ENCODE measurements at places on chromosomes 1 and 21.

- no peak overlapping the region for H3K27ac ChIP-seq
- no peak for DNase-seq
- H3K4me1 ChIP-seq: peaks cover 25% of the 10 kb centered on the region
Observed at GRCh38 chr21:39005502-39005787, 177.8 kb downstream of the PSMG1 start.

DNA sequence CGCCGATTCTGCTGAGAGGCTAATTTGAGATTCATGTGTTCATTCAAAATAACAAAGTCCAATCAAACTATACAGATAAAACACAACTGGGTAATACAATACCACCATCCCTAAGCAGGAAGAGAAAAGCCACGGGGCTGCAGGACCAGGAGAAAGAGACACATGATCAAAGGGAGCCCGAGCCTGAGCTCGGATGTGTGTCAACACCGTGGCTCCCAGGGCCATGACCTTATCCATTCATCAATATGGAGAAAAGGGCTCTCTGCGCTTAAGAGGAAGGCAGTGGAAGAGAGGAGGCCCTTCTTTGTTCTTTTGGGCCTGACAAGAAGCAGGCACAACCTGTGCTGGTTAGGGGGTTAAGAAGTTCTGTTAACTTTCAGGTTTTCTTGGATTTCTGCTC, 56.7 kb downstream of the HUNK start:
- H3K36me3 ChIP-seq: no peaks in the 10 kb centered on the region
- no peak for DNase-seq
- no peak overlapping the region for H3K4me3 ChIP-seq
- no peaks in the 10 kb centered on the region for H3K4me1 ChIP-seq
- H3K27ac ChIP-seq: no peak overlapping the region
- H3K27me3 ChIP-seq: peaks cover 40% of the 10 kb centered on the region

GRCh38 chr1:31861346-31861745, 45.5 kb upstream of the SPOCD1 start:
- H3K27me3 ChIP-seq: no peaks in the 10 kb centered on the region
- no peaks in the 10 kb centered on the region for H3K36me3 ChIP-seq
- H3K4me3 ChIP-seq: no peak overlapping the region
- H3K4me1 ChIP-seq: no peaks in the 10 kb centered on the region
- DNase-seq: no peak

DNA sequence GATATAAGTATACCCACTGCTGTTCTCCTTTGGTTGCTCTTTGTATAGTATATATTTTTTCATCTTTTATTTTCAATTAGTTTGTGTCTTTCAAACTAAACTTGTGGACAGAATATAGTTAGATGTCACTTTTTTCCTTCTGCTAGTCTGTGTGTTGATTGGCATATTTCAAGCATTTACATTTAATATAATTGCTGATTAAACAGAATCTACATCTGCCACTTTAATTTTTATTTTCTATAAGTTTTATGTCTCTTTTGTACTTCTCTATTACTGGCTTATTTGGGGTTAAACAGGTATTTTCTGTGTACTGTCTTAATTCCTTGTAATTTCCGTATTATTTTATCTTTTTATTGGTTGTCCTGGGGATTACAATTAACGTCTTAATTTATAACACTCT, 74.4 kb upstream of the CHODL start:
- DNase-seq: no peak
- H3K27ac ChIP-seq: no peak overlapping the region
- no peak overlapping the region for H3K4me3 ChIP-seq
- H3K4me1 ChIP-seq: no peaks in the 10 kb centered on the region
- H3K36me3 ChIP-seq: no peaks in the 10 kb centered on the region
- no peaks in the 10 kb centered on the region for H3K27me3 ChIP-seq

- H3K27me3 ChIP-seq: no peaks in the 10 kb centered on the region
- no peak for DNase-seq
Observed at GRCh38 chr1:182783068-182783467, 6.5 kb upstream of the NPL start.

DNA sequence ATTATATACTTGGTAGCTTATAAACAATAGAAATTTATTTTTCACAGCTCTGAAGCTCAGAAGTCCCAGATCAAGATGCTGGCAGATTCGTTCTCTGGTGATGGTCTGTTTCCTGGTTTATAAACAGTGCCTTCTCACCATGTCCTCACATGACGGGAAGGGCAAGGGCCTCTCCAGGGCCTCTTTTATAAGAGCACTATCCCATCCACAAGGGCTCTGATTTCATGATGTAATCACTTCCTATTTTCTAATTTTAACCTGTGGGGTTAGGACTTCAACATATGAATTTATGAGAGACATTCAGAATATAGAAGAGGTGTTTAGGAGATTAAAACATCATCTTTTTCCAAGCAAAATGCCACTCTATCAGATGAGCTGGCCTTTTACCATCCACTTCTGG, 32.1 kb upstream of the PLPPR4 start:
- H3K4me1 ChIP-seq: no peaks in the 10 kb centered on the region
- no peaks in the 10 kb centered on the region for H3K36me3 ChIP-seq
- no peaks in the 10 kb centered on the region for H3K27me3 ChIP-seq

DNA sequence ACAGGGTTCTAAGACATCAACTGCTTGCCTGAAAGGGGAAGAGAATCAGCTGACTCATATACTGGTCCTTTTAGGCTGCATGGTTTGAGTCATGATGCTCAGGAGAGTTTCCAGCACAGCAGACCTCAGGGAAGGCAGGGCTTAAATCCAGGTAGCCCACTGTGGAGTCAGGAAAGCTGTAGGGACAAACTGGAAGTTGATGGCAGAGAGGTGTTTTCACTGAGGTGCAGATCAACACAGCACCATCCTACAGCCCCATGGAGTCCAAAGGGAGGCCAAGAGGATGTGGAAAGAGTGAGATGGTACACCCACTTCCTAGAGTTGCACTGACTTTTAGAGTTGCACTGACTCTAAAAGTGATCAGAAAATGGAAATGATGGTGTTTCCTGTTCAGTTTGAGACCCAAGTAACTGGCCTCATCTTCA, 252.4 kb upstream of the DUSP10 start:
- DNase-seq: no peak
- H3K27me3 ChIP-seq: no peaks in the 10 kb centered on the region
- no peak overlapping the region for H3K4me3 ChIP-seq
- H3K36me3 ChIP-seq: no peaks in the 10 kb centered on the region
- no peak overlapping the region for H3K27ac ChIP-seq

- no peaks in the 10 kb centered on the region for H3K36me3 ChIP-seq
- no peak overlapping the region for H3K4me3 ChIP-seq
- no peak overlapping the region for H3K27ac ChIP-seq
- no peaks in the 10 kb centered on the region for H3K27me3 ChIP-seq
- no peak for DNase-seq
Observed at GRCh38 chr1:170131450-170131849, 14.3 kb upstream of the NTMT2 start.

DNA sequence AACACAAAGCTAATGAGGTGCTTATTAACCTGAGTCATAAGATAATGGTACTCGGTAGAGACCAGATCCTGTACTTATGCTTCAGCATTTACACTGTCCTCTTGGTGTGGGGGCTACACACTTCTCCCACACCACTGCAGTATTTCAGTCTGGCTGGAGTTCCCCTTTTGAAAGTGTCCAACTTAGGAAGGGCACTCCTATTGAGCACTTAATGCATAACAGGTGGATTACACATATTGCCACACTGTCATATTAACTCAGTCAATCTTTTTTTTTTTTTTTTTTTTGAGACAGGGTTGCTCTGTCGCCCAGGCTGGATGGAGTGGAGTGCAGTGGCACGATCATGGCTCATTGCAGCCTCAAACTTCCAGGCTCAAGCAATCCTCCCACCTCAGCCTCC, 1.5 kb downstream of the GPATCH4 start:
- H3K36me3 ChIP-seq: peaks cover 59% of the 10 kb centered on the region
- peaks cover 18% of the 10 kb centered on the region for H3K4me1 ChIP-seq
- H3K27me3 ChIP-seq: no peaks in the 10 kb centered on the region
- DNase-seq: peak; percentile 48
- H3K4me3 ChIP-seq: peak overlapping the region; percentile 86
- H3K27ac ChIP-seq: no peak overlapping the region

DNA sequence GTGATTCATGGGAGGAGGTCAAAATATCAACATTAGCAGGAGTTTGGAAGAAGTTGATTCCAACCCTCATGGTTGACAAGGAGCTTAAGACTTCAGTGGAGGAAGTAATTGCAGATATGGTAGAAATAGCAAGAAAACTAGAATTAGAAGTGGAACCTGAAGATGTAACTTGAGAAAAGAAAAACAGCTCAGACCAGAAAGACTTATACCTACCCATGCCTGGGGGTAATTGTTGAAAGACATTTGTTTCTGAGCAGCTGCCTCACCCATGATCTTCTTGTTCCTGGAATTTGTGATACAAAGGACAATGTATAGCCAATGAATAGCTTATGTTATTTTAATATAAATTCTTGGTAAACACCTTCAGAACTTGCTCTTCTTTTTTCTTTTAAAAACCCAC, 128.6 kb downstream of the LRIG2 start:
- no peak overlapping the region for H3K27ac ChIP-seq
- no peaks in the 10 kb centered on the region for H3K27me3 ChIP-seq
- DNase-seq: no peak
- no peaks in the 10 kb centered on the region for H3K36me3 ChIP-seq
- H3K4me1 ChIP-seq: no peaks in the 10 kb centered on the region

- no peak overlapping the region for H3K27ac ChIP-seq
- H3K27me3 ChIP-seq: no peaks in the 10 kb centered on the region
- H3K36me3 ChIP-seq: no peaks in the 10 kb centered on the region
- no peak for DNase-seq
Observed at GRCh38 chr1:95926331-95926730, 692.3 kb downstream of the RWDD3 start.

DNA sequence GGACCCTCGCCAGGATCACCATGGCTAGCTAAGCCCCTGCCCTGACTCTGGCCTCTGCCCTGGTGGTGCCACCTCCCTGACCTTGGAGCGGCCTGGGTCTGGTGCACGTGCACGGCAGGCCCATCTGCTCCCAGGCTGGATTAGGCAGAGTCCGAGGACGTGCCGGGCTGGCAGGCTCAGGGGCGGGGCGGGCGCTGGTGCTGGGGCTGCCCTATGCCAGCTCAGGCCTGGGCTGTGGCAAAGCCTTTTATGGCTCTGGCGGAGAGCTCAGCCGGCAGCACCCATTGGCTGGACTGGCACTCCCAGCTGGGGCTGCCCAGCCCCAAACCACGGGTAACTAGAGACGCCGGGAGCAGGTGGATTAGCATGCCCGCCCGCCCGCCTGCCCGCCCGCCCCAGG, 17.1 kb upstream of the EDN2 start:
- peak overlapping the region; percentile 73 for H3K27ac ChIP-seq
- H3K27me3 ChIP-seq: no peaks in the 10 kb centered on the region
- H3K4me3 ChIP-seq: no peak overlapping the region

DNA sequence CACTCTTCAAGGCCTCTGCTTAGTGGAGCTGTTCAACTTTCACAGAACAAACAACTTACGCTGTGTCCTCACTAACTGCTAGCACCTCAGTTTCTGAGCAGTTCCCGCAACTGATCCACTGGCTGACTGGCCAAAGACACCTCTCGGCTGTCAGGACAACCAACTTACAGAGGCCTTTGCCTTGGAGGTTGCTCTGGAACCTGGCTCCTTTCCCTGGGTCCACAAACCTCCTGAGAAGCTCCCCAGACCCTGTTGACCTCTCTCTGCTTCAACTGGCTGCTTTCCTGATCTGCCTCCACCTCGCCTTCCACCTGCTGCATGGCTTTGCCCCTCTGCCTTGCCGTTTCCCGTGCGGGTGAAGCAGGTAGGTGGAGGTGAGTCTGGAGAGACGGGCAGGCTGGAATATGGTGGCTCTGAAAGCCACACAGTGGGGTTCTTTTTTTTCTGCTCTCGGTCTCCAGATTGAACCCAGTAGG, 13.0 kb downstream of the BTBD19 start:
- H3K4me1 ChIP-seq: peaks cover 28% of the 10 kb centered on the region
- peak overlapping the region; percentile 99 for H3K27ac ChIP-seq
- peaks cover 27% of the 10 kb centered on the region for H3K36me3 ChIP-seq

Data from MCF 10A (cell line).